ENCODE measurements at places on chromosomes 3 and 15. TPM values are rescaled to one million over a fixed set of nuclear protein-coding genes. Genes with fewer than 3 reads are reported as not detected.

DNA sequence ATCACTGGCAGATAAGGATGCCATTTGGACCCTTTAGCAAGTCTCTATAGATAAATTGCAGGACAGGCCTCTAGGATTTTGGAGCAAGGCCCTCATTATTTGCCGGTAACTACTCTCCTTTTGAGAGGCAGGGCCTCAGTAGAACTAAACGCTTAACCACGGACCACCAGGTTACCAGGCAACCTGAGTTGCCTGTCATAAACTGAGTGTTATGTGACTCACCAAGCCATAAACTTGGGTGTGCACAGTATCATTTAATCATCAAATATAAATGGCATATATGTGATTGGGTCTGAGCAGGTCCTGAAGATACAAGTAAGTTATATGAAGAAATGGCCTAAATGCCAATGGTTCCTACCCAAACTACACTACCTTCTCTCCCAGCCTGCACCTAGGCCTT is 93.2 kb downstream of the BCHE start:
- no peak for DNase-seq

GOLGA8J gene
- total RNA-seq = 0.41 TPM

- DNase-seq = no peak
Measured at GRCh38 chr3:135136361-135137100, 341.5 kb downstream of the EPHB1 start.

DNA sequence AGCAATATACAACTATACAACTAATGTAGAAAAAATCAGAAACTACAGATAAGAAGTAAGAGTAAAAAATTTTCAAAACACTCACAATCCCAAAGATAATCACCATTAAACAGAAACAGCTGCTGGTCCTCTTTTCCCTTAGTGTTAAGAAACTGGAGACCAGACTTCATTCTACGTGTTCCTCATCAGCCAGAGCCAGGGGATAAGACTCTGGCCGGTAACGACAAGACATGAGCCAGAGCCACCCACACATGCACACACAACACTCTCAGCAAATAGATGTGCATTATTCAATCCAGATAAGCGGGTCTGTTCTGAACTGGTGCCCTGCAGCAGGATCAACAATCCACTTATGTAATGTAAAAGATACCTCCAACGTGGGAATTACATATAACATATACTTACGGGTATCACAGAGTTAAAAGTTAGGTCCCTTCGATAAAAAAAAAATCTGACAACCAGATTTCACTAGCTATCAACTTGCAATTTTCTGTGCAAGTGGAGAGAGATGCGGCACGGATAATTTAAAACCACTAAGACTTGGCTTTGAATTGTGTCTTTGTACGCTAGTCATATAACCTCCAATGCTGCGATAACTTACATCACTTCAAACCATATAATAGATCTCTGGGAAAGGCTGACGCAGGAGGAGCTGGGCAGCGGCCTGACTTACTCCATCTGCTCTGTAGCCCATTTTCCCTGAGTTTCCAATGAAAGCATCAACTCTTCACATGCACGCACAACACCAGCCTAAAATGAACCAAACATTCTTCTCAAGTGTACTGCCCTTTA is 17.8 kb downstream of the PRICKLE2 start:
- no peak for DNase-seq

- DNase-seq = no peak
Measured at GRCh38 chr3:155102329-155102728, 22.2 kb downstream of the MME start.

GRCh38 chr15:56724232-56724631 is 9.1 kb downstream of the ZNF280D start:
- no peak for DNase-seq

DNA sequence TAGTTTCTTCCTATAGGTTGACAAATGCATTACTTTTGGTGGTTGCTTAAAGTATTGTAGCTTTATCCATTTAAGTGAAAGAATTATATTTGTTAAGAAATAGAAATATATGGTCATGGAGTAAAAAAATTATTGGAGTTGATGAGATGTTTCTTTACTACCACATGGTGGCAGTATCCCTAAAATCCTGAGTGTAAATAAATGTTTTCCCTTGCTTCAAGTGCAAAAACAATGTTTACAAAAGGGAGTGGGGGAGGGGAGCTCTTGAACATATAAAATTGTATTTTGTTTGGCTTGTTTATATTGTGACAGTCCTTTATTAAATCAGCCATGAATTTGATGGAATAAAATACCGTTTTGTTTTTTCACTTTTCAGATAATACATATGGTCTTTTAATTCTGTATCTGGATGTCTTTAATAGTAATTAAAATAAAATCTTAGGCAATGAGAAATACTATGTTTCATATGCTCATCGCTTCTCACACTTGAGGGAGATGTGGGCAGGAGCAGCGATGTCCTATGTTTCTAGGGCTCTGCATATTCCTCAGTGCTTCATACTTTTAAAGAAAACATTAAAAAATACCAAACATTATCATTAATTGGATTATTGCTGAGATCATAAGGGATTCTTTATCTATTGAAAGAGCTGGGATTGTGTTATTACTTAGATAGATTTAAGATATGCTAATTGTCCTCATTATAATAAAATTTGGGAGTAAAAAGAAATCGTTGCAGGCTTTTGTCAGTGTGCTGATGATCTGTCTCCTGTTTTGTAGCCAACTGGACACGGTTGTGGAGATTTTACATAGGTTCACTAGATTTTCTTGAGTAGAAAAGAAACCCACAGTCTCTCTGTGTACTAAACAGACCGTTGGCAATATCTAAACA is 349.7 kb downstream of the TUSC7 start:
- DNase-seq = no peak

All from activated naive CD4-positive, alpha-beta T cell treated with anti-CD3 and anti-CD28 coated beads, Interleukin-2, amount 50 U/mL, for 72 hours (primary cell).